ENCODE measurements at places on chromosomes 12 and 14.

DNA sequence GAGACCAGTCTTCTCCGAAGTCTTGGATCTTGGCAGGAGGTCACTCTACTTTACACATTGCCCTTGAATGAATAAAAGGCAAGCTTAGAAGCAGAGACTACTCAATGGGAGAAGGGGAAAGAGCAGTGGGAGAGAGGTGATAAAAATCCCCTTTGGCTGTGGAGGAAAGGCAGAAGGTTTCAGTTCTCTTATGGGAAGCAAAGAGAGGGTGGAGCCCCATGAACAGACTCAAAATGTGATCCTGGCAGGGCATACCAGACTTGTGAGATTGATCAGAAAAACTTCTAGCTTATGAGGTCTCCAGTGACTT lies 49.6 kb upstream of the HECTD1 start:
- DNase-seq: no peak

GRCh38 chr12:90042920-90043641 lies 334.4 kb upstream of the ATP2B1 start:
- no peak for DNase-seq

DNA sequence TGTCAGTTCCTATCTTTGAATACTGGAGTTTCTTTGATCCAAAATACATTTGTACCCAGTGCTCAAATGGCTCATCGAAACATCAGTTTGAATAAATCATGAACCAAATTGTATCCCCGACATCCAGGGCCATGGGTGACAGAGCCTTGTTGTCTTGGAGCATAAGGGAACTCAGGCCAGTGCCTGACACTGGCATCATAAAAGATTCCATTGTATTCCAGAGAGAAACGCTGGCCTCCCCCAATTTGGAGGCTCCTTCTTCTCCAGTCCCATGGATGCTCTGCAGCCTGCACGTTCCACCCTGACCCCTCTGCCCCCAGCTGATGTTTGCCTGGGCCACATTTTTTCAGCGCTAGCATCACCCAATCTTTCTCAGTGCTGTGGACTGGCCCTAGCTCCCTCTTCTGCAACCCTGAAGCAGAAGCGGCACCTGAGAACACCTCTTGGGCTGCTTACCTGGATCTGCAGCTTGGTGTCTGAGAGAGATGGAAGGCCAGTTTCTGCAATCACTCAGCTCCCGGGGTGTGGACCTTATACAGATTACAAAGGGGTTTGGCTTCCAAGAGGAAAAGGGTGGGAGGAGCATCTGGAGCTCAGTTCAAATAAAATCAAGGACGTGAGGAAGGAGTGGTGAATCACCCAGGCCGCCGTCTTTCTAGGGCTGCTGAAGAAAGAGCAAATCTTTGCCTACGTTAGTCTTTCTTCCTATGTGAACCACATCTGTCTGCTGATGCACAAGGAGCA lies at the start of gene RNASE1:
RNASE1 (minus strand) TSS at position 504 of the 744 bp plus-strand sequence. CDS start 776 bp downstream, outside the sequence.
- DNase-seq: no peak

DNA sequence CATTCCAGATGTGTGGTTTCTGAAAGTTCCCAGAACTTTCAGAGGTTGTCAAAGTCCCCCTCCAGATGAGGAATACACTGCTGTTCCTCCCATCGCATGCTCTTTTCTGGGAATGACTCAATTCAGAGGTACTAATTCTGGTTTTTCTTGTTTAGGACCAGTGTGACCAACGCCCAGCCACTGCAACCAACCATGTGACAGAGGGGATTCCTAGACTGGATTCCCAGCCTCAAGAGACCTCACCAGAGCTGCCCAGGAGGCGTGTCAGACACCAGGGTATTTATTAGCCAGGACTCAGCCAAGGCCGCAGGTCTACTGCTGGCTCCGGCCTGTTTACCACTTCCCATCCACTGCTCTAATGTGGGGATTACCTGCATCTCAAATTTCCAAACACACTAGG lies 24.2 kb downstream of the TRAFD1 start:
- no peak for DNase-seq

GRCh38 chr12:70197345-70197744 lies 45.9 kb upstream of the CNOT2 start:
- DNase-seq: no peak

DNA sequence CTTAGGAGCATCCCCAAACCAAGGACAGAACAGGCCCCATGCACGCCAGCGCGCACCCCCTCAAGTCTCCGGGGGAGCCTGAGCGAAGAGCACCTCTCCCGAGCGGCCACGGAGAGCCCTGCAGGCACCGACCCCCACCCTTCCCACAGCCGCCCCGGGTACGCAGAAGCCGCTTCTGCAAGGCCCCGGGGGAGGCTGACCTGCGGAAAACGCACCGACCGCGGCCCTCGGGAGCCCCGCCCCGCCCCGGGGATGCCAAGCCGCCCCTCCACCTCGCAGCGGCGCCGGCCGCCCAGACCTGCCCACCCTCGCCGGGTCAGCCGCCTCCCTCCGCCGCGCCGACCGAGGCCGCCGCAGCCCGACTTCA lies 385 bp downstream of the CAPRIN2 start:
- DNase-seq: no peak

DNA sequence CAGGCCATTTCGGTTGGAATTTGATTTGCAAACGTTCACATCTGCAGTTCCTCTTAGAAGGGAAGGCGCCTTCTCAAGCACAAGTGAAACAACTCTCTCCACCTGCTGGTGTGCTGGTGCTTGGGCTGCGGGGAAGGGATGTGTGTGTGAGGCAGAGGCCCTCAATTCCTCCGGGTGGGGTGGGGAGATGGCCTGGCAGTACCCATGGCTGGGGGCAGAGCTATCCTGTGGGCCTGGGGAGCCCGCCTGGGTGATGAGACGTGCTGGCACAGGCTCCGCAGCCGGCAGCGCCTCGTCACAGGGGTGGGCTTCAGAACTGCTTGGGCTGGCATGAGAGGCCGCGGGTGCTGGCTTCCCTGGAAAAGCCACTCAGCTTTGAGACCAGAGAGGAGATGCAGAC lies 28.9 kb upstream of the TDRD9 start:
- DNase-seq: no peak

DNA sequence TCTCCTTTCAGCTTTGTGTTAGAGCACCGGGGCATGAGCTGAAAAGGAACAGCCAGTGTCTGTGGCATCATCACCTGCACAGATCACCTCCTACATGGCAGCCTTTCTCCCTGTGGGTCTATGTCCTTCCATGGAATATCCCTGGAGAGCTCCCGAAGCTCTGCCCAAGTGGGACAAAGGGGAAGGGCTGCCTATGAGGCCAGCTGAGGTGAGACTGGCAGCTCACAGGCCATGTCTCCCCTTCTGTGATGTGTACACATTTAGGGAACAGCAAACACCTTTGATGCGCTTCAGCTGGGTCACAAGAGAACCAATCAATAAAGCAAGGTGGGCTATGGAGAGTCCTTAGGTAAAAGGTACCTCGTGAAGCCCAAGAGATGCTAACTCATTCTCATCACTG lies 4.1 kb downstream of the PROX2 start:
- no peak for DNase-seq

- DNase-seq: no peak
These were observed 20.1 kb downstream of the APOBEC1 start for GRCh38 chr12:7645395-7646177.

GRCh38 chr14:96637521-96637920 lies 135.3 kb downstream of the PAPOLA start:
- DNase-seq: no peak

GRCh38 chr12:44015333-44015941 lies 179.6 kb downstream of the TMEM117 start:
- no peak for DNase-seq

GRCh38 chr12:86601550-86602308 lies 345.5 kb upstream of the MGAT4C start:
- DNase-seq: no peak

DNA sequence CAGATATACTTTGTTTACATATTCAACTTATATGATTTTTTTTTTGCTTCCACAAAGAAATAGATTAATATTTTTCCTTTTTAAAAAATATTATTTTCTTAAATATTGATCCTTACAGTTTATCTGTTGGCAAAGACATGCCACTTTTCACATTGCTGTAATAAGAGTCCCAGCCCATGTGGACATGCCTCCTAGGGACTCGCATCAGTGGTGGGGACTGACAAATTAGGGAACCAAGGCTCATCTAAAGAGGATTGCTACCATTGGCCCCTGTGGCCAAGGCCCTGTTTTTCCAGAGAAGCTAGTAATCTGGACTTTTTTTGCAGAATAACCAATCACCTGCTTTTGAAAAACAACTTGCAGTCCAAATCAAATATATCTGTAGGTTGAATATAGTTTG lies 27.8 kb upstream of the BMAL2 start:
- no peak for DNase-seq

GRCh38 chr14:89493877-89494634 lies 77.0 kb upstream of the FOXN3 start:
- peak; percentile 23 for DNase-seq
